ENCODE measurements at places on chromosomes 16 and 17. TPM values are rescaled to one million over a fixed set of nuclear protein-coding genes. Genes with fewer than 3 reads are reported as not detected.
A peak's percentile ranks its signal among the peaks of the same experiment; 100 is the strongest.

Gene GALNS
- total RNA-seq, result 34.6 TPM

DNA sequence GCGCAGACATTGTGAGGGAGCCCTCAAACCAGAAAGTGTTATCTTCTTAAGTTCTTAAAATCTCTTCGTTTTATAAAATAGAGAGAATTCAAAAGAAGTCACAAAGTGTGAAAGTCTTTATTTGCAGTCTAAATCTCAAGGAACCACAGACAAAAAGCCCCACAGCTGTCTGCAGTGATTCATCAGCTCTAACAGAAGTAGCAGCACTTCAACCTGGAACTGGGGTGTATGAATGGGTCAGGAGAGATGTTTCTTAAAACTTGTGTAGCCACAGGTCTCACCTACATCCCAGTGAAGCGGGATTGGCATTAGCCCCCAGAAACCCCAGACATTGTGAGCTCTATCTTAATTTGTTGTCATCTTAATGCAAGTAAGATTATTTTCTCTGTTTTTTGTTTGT lies 61.1 kb downstream of the CDYL2 start:
- DNase-seq, result no peak

Gene ANKRD40CL
- total RNA-seq, result not detected

DNA sequence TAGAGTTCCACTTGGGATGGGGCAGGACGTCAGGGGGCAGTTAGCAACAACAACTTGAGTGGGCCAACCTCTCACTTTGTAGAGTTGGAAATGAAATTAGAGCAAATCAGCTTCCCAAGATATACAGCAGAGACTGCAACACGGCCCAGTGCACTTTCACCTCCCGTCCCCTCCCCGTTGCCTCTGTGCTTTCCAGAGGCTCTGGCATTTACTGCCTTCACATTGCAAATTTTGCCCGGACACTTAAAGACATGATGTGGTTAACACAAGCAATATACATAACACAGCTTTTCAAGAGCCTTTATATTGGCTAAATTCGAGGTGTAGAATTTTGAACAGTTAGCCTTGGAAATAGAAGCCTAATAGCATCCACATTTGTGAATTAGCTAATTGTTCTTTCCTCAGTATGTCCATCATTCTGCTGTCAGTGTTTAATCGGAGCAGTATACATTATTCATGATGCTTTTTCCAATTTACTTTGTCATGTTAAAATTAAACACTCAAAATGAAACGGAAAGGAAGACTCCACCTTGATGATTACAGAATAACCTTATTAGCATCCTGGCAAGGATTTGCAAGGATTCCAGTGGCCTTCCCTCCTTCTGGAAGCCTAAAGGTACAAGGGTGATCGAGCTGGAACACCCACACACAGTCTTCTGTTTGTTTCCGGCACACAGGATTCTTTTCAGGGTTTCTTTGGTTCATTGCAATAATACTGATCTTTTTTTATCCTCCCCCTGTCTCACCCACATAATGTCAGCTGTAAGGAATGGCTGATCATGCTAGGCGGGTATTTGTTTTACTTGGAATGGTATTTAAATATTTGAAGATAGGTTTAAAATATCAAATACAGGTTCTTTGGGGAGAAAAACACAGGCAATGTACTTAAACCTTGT lies 190.9 kb upstream of the CACNG5 start:
- DNase-seq, result no peak

Gene CD19
- total RNA-seq, result not detected

Gene MMP15
- total RNA-seq, result 12.0 TPM

Gene NLE1
- total RNA-seq, result 12.0 TPM

Gene SLC16A6
- 0.15 TPM for total RNA-seq

DNA sequence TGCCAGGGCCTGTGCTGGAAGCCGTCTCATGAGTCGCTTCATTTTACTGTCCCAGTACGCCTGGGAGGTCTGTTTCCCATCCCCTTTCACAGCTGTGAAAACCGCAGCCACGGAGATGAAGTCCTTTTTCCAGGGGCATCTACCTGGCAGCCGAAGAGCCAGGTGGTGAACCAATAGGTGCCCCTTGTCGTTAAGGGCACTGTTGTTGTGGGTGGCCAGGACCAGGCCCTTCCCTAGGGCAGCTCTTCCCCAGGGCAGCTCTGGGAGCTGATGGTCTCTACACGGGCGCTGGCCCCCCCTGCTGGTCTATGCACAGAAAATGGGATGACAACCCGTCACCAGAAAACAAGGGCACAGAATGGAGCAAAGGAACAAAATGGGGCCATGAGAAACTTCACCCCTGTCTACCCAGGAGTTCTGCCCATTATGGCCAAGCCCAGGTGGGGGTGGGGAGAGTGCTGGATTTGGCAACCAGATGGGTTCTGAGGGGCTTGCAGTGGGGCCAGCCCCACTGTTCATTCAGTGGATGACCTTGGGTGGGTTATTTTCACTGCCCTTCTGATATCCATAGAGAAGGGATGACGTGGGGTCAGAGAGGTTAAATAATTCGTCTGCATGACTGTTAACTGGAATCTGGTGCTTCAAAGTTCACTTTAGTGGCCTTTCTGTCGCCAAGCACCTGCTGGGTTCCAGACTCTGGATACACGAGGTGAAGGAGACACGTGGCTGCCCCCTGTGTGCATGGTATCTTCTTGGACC lies 11.5 kb downstream of the RMI2 start:
- DNase-seq, result peak; percentile 69

Gene EPN3
- not detected for total RNA-seq

- no peak for DNase-seq
These were observed 62.5 kb upstream of the NFAT5 start for GRCh38 chr16:69503244-69503643.

Measured in chondrocyte (in vitro differentiated cells).